Endothelial cell of umbilical vein (primary cell): ENCODE measurements at places on chromosomes 13 and 19. TPM values are rescaled to one million over a fixed set of nuclear protein-coding genes. Genes with fewer than 3 reads are reported as not detected.

- no peaks in the 10 kb centered on the region for H3K27me3 ChIP-seq
- H3K27ac ChIP-seq: no peak overlapping the region
- H3K4me1 ChIP-seq: peaks cover 27% of the 10 kb centered on the region
- H3K36me3 ChIP-seq: no peaks in the 10 kb centered on the region
Measured at GRCh38 chr13:112713517-112714253, 23.8 kb downstream of the ATP11A start.

DNA sequence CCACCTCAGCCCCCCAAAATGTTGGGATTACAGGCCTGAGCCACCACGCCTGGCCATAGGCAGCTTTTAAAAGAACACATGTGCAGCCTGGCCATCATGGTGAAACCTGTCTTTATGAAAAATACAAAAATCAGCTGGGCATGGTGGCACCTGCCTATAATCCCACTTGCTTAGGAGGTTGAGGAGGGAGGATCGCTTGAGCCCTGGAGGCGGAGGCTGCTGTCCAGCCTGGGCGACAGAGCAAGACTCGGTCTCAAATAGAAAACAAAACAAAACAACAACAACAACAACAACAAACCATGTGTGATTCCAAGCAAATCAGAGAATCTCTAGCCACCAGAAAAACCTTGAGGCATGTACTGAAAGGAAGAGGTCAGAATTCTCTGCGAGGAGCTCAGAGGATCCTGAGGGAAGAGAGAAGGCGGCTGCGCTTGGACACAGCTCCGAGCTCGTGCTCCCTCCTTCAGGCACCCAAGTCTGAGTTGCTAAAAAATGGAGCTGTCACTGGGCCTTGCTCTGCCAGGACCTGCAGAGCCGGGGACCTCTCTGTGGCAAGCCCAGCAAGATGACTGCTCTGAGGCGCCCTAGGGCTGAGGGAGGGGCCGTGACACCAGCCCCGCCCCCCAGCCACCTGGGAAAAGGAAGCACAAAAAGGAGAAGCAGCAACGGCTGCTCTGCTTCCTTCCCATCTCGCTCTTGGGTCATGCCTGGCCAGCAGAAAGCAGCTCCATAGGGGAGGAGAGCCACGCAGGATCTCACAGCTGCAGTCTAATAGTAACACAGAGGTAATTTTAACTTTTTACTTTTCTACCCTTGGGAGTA is at the start of gene ARL11:
Gene ARL11, plus strand, starts transcription at position 677 of the 822 bp plus-strand sequence. CDS start 1,941 bp downstream, outside the sequence.
- no peak for DNase-seq
- H3K27ac ChIP-seq: peak within 1 kb of the TSS; percentile 62
- H3K4me3 ChIP-seq: no peak within 1 kb of the TSS
- no peaks in the 10 kb centered on the region for H3K27me3 ChIP-seq

- H3K4me1 ChIP-seq: peaks cover 8% of the 10 kb centered on the region
- H3K27ac ChIP-seq: no peak overlapping the region
- no peak for DNase-seq
- no peaks in the 10 kb centered on the region for H3K27me3 ChIP-seq
Measured at GRCh38 chr13:70630247-70630646, 522.0 kb upstream of the KLHL1 start.

GRCh38 chr13:67588607-67589006 is 358.5 kb upstream of the PCDH9 start:
- no peaks in the 10 kb centered on the region for H3K4me1 ChIP-seq
- H3K27me3 ChIP-seq: no peaks in the 10 kb centered on the region
- no peak overlapping the region for H3K27ac ChIP-seq
- no peak for DNase-seq

DNA sequence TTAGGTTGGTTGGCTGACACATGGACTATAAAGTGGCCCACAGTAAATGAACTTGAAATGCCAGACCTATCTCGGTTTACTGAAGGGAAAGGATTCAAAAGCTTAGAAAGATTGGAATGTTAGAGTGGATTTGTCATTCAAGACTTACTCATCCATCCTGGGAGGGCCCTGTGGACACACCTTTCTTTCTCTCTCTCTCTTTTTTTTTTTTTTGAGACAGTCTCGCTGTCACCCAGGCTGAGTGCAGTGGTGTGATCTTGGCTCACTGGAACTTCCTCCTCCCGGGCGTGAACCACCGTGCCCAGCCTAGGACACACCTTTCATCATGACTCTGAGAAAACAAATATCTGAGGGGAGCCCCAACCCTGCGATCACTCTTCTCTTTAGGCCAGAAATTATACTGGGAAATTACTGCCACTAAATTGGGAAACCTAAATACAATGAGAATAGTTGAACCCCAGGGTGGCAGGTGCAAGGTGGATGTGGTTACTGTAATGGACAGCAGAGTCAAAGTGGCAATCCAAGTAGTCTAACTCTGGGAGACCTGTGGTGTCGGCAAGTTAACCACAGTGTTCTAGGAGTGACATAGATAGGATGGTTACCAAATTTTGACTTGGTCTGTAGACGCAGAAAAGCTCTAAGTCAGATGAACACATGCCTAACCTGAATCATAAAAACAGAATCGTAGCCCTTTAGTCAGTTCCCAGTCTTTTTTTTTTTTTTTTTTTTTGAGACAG is 47.1 kb upstream of the ZMYM5 start:
- no peaks in the 10 kb centered on the region for H3K36me3 ChIP-seq
- peaks cover 5% of the 10 kb centered on the region for H3K27me3 ChIP-seq
- DNase-seq: no peak
- H3K27ac ChIP-seq: no peak overlapping the region
- no peaks in the 10 kb centered on the region for H3K4me1 ChIP-seq

DNA sequence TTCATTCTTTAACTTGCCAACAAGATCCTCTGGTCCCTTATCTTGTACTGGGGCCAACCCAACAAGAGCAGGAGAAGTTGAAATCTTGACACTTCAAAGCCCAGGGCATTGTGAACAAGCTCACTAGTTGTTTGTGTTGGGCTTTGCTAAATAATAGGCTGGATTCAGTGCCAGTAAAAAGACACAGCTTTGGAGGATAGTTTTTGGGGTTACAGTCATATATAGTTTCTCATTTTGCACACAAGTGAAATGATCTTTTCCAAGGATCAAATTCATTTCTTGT is 30.3 kb upstream of the LRCH1 start:
- peaks cover 4% of the 10 kb centered on the region for H3K4me1 ChIP-seq

- peak overlapping the region; percentile 25 for H3K27ac ChIP-seq
- peaks cover 30% of the 10 kb centered on the region for H3K4me1 ChIP-seq
- H3K36me3 ChIP-seq: no peaks in the 10 kb centered on the region
- H3K4me3 ChIP-seq: no peak overlapping the region
- DNase-seq: peak; percentile 90
- no peaks in the 10 kb centered on the region for H3K27me3 ChIP-seq
Measured at GRCh38 chr13:28716511-28716910, 2.3 kb downstream of the SLC46A3 start.

GRCh38 chr13:50052478-50052877 is 37.2 kb downstream of the KCNRG start:
- H3K27ac ChIP-seq: no peak overlapping the region
- H3K4me1 ChIP-seq: no peaks in the 10 kb centered on the region
- no peak overlapping the region for H3K4me3 ChIP-seq
- H3K36me3 ChIP-seq: no peaks in the 10 kb centered on the region
- H3K27me3 ChIP-seq: no peaks in the 10 kb centered on the region
- DNase-seq: no peak

- no peaks in the 10 kb centered on the region for H3K27me3 ChIP-seq
- no peak overlapping the region for H3K27ac ChIP-seq
- peaks cover 4% of the 10 kb centered on the region for H3K4me1 ChIP-seq
- DNase-seq: no peak
- no peak overlapping the region for H3K4me3 ChIP-seq
Measured at GRCh38 chr19:1933244-1933643, 7.7 kb upstream of the CSNK1G2 start.

DNA sequence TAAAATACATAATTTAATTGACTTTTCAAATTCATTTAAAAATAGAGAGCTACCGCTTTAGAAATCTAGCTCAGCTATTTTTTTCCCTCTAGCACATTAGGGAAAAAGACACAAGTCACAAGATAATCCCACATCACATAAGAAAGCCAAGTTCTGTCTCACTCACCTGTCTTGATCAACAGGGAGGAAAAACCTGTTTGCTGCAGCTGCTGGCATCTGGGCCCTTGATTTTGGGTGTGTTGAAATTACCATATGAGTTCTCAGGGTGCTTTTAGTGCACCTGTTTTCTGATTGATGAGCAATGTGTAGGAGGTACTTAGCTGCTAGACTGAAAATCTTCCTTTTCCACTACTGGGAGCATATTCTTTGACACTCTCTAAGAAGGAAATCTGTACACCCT is 53.8 kb downstream of the ZDHHC20 start:
- H3K27ac ChIP-seq: no peak overlapping the region
- no peak overlapping the region for H3K4me3 ChIP-seq
- no peak for DNase-seq
- no peaks in the 10 kb centered on the region for H3K36me3 ChIP-seq
- peaks cover 17% of the 10 kb centered on the region for H3K4me1 ChIP-seq
- no peaks in the 10 kb centered on the region for H3K27me3 ChIP-seq

DNA sequence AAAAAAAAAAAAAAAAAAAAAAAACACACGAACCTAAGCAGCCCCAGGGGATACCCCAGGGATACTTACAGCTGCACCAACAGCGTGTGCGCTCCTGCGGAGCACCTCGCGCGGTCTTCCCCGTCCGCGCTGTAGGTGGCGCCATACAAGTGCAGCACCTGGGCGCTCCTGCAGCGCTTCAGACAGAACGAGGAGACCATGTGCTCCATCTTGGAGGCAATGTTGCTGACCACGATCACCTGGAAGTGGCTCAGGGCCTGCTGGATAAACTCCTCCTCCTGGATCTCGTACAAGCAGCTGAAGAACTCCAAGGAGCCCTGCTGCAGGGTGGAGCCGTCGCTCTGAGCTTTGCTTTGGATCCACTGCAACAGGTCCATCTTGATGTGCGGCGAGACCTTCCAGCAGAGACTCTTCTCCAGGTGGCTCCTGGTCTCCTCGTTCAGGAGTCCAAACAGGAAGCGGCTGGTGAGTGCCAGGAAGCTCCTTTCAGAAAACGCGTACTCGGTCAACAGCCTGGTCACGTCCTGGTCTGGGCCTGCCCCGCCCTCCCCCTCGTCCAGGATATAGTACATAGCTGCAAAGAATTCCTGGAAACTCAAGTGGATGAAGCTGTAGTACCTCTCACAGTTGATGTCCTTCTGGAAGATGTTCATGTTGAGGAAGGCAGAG is 14.5 kb downstream of the NLRP12 start:
- H3K4me1 ChIP-seq: peaks cover 10% of the 10 kb centered on the region
- H3K27me3 ChIP-seq: no peaks in the 10 kb centered on the region
- no peaks in the 10 kb centered on the region for H3K36me3 ChIP-seq
- no peak overlapping the region for H3K4me3 ChIP-seq

DNA sequence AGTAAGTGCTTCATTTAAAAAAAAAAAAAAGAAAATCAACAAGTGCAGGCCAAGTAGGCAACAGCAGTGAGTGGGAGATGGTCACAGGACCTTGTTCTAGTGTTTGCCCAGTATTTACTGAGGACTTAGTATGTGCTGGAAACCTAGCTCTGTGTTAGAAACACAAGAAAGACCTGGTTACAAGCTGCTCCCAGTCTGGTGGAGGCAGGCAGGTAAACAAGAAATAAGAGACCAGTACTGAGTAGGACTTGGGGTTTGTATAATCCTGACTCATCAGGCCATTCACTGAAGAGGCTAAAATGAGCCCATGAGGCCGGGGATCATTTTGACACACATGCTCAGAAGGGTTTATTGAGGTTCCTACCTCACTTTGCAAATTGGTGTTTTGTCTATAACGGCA is 21.5 kb upstream of the SERPINE3 start:
- H3K4me1 ChIP-seq: peaks cover 13% of the 10 kb centered on the region
- no peaks in the 10 kb centered on the region for H3K36me3 ChIP-seq
- no peak overlapping the region for H3K4me3 ChIP-seq

DNA sequence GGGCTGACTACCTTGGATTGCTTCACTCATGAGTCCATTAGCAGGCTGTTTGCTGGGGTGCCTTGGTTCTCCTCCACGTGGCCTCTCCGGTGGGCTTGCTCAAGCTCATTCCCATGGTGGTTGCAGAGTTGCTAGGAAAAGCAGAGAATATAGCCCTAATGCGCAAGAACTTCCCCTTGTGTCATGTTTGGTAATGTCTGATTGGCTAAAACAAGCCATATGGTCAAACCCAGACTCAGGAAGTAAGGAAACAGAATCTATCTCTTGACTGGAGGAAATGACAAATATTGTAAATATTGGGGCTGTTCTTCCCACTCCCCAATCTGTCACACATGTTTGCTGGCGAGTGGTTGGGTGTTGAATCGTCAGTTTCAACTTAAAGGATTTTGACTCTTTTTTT is 12.1 kb downstream of the NFILZ start:
- H3K4me1 ChIP-seq: no peaks in the 10 kb centered on the region
- no peak for DNase-seq
- H3K27ac ChIP-seq: no peak overlapping the region
- H3K27me3 ChIP-seq: no peaks in the 10 kb centered on the region
- no peak overlapping the region for H3K4me3 ChIP-seq
- no peaks in the 10 kb centered on the region for H3K36me3 ChIP-seq

- H3K27me3 ChIP-seq: no peaks in the 10 kb centered on the region
- H3K36me3 ChIP-seq: no peaks in the 10 kb centered on the region
Measured at GRCh38 chr19:23560051-23560450, 127.0 kb downstream of the ZNF675 start.

- no peak overlapping the region for H3K4me3 ChIP-seq
- H3K27me3 ChIP-seq: no peaks in the 10 kb centered on the region
- no peaks in the 10 kb centered on the region for H3K36me3 ChIP-seq
- H3K4me1 ChIP-seq: no peaks in the 10 kb centered on the region
- DNase-seq: no peak
Measured at GRCh38 chr13:88294368-88294767, 623.2 kb downstream of the SLITRK5 start.

DNA sequence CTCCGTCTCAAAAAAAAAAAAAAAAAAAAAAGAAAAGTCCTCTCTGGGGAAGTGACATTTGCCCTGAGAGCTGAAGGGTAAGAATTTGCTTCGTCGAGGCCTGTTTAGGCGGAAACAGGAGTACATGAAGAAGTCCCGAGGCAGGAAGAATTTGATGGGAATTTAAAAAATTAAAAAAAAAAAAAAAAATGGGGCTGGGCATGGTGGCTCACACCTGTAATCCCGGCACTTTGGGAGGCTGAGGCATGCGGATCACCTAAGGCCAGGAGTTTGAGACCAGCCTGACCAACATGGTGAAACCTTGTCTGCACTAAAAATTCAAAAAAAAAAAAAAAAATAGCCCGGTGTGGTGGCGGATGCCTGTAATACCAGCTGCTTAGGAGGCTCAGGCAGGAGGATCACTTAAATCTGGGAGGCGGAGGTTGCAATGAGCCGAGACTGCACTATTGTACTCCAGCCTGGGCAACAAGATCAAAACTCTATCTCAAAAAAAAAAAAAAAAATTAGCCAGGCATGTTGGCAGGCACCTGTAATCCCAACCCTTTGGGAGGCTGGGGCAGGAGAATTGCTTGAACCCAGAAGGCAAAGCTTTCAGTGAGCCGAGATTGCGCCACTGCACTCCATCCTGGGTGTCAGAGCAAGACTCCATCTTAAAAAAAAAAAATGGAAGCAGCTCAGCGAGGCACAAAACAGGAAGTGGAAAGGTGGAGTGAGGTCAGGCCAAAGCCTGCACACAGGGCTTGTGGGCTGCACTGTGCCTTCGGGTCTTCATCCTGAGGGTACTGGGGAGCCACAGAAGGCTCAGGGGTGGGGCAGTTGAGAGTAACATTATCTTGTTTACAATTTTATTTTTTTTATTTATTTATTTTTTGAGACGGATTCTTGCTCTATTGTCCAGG is 4.9 kb downstream of the BAX start:
- no peak overlapping the region for H3K27ac ChIP-seq
- peaks cover 34% of the 10 kb centered on the region for H3K4me1 ChIP-seq
- H3K4me3 ChIP-seq: no peak overlapping the region
- no peak for DNase-seq
- no peaks in the 10 kb centered on the region for H3K27me3 ChIP-seq

GRCh38 chr13:39462428-39462827 is 140.6 kb downstream of the LHFPL6 start:
- no peaks in the 10 kb centered on the region for H3K27me3 ChIP-seq
- peak; percentile 26 for DNase-seq
- H3K27ac ChIP-seq: no peak overlapping the region
- H3K4me3 ChIP-seq: no peak overlapping the region

The DPRX gene
- total RNA-seq: not detected in 2 replicates

The ANKLE1 gene
- total RNA-seq: 3.1 and 5.2 TPM in 2 replicates

The CYP4F2 gene
- total RNA-seq: not detected in 2 replicates

The LILRA2 gene
- not detected in 2 replicates for total RNA-seq

The URAD gene
- not detected in 2 replicates for total RNA-seq
